Pulmonary artery endothelial cell (primary cell): ENCODE measurements at places on chromosomes 5 and 9.

DNA sequence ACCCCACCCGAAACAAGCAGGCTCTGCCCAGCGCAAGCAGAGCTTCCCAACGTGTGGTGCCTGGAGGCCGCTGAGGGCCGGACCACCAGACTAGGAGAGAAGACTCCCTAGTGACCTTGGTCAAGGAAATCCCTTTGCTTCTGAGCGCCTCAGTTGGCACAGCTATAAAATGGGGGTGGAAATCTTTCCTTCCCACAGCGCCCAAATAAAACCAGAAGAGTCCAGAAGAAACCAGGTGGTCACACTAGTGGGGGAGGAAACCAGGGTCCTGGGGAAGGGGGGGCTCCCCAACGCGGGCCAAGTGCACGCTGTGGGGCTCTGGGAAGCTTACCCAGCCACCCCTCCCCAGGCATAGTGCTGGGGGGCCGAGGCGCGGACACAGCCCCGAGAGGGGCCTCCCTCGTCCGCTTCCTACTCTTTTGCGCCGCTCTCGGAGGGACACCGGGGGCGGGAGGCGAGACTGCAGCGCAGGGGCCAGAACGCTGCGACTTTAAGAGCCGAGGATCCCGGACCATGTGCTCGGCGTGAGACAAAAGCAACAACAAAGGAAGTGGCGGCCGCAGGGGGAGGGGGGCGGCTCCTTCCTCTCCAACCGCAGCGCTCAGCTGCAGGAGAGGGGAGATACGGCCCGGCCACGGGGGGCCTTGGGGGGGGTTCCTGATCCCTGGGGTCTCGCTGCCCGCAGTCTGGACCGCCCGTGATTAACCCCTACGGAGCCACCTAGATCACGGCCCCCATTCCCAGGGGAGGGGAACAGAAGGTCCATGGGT, 885 bp downstream of the RNF44 start:
- peak; percentile 52 for DNase-seq

DNA sequence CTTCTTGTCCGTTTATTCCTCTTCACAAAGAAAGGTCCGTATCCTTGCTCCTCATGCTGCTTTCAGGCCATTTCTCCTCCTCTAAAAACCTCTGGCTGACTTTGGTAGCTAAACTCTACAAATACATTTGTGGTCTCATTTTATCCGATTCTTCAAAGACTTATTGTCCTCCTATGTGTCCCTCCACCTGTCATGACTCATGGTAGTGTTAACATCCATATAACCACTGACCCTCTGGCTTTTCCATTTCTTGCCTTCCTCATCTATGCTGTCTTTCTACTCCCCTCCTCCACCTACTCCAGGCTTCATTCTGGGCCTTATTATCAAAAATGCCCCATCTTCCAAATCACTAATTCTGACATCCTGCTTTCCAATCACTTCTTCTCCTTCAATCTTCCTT, 4.1 kb upstream of the SEMA6A start:
- no peak for DNase-seq

DNA sequence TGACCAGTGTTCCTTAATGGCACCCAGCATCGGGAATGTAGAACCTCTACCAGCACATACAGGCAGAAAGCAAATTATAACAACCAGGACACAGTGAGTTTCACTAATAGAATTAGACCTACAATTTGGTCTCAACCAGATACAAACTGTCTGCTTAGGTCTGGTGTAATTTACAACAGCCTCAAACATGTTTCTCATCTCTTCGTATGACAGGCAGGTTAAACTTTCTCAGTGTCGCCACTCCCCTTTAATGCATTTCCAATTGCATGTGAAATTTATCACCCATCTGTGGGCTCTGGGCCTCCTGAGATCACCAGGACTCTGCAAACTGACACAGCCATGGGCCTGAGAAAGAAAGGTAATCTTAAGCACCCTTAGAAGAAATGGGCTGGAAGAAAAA, 218.7 kb downstream of the DCP2 start:
- DNase-seq, result no peak

GRCh38 chr5:127074466-127074865, 1.2 kb upstream of the C5orf63 start:
- no peak for DNase-seq

GRCh38 chr9:40927851-40928802, 200.4 kb downstream of the FOXD4L6 start:
- no peak for DNase-seq

- DNase-seq, result no peak
Observed at GRCh38 chr5:159586921-159587320, 256.6 kb upstream of the IL12B start.

DNA sequence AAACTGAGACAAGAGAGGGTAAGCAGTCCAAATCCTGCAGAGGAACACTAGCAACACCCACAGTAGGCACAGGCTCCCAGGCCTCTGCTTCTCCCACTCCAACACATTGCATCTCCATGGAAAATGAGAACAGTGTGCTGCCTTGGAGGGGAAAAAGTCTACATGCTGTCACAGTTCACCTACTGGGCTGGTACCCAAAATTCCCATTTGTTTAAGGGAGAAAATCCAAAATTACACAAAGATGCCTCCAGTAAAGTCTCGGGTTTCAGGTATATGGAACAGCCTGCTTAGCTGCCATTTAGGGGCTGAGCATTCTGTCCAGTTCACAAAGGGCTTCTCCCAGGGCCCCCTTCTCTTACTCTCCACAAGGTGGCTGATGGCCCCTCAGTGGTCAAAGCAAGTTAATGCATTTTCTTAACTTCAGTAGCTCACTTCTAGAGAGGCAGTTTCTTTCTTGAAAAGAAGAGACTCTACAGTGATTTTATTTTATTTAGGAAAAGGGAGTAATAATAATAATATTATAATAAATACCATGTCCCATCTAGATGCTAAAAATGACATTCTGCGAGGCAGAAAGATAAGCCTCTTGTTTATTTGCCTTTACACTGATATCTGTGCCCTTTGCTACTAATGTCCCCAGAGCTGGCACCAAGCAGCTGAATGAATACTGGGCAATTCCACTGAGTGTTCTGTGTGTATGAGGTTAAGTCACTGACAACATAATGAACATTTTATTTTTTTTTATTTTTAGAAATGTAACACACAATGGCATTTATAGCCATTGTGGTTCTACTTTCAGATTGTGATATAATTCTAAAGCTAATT, 89.4 kb downstream of the RGS7BP start:
- DNase-seq, result peak; percentile 4

DNA sequence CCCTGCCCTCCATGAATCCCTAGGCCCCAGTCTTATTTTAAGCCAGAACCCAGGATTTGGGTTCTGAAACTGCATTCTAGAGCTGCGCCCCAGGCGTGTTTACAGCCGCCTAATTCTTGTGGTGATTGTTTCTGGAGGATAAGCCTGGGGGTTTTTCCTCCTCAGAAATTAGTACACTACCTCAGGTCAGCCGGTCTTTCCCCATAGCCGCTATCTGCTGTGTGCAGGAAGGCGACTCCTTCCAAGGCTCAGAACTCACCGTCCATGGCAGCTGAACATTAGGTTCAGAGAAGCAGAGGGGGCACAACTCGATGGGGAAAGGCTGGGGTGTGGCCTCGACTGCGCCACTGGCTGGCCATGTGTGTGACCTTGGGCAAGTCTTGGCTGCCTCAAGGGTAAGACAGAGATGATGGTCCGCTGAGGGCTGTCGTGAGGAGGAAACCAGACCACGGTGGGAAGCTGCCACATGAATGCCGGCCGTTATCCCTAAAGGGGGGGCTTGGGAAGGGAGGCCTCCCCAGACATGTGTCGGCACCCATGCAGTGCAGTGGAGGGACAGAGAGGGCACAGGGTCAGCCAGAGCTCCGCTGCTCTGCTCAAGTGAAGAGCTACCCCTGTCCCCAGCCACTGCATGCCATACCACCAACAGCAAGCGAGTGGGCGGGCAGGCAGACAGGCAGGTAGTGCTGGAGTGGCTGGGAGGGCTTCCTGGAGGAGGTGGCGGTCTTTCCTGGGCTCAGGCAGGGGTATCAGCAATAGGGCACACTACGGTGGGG, 28.9 kb downstream of the SHB start:
- DNase-seq, result no peak

DNA sequence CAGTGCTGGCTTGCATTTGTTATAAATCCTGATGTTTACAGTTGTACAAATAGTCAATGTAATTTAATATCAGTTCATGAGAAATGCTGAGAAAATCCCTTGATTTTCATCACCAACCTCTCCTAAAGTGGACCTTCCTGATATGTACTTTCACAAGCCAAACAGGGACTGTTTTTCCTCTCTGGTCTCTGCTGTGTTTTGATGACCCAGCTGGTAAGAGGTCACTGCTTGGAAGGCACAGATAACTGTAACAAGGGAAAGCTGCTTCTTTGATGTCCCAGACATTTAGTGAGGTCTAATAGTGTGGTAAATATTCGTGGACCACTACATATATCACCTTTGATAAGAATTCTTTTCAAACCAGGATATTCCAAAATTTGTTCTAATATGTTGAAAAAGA, 68.7 kb upstream of the HAPLN1 start:
- no peak for DNase-seq
